ENCODE measurements at places on chromosomes 2 and 18.

- no peak for DNase-seq
Measured at GRCh38 chr18:78738076-78738690, 241.4 kb upstream of the SALL3 start.

GRCh38 chr2:38370664-38371063, 6.4 kb downstream of the ATL2 start:
- DNase-seq: no peak

- DNase-seq: no peak
Measured at GRCh38 chr2:196963043-196963442, 36.5 kb upstream of the PGAP1 start.

DNA sequence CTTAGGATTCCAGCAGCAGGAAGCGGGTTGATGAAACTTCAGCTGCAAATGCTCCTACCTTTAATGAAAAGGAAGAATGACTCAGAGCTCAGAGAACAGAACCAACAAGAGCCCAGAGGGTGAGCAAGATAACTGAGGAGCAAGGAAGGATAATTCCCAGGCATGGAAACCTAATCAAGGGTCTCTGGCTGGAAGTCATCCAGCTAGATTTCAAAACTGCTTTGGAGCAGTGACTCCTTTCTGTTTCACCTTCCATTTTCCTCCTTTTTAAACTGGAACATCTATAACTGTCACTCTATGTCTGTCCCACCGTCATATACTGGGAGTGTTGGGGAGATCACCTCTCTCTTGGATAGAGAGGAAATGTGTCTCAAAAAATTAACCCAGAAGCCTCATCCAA, 148.4 kb upstream of the RAB6C start:
- DNase-seq: no peak

GRCh38 chr18:8911408-8912340, 190.8 kb upstream of the NDUFV2 start:
- no peak for DNase-seq

DNA sequence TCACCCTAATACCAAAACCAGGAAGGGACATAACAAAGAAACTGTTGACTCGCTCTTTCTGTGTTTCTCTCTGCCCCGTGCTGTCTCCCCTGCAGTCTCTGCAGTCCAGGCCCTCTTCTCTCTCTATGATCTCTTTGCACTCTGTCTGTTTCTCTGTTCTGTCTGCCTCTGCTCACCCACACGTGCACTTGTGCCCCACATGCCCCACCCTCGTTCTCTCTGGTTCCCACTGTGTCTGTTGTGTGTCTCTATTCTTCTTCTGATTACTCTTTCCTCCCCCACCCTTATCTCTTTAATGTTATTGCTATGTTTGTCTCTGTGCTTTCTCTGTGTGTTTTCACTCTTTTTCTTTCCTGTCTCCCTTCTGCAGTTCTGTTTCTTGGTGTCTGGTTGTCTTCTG, 54.0 kb downstream of the NAT8 start:
- DNase-seq: no peak

- DNase-seq: no peak
Measured at GRCh38 chr2:129957891-129958290, 21.6 kb upstream of the RAB6C start.

GRCh38 chr2:46072101-46072820, 224.9 kb upstream of the EPAS1 start:
- DNase-seq: peak; percentile 29

DNA sequence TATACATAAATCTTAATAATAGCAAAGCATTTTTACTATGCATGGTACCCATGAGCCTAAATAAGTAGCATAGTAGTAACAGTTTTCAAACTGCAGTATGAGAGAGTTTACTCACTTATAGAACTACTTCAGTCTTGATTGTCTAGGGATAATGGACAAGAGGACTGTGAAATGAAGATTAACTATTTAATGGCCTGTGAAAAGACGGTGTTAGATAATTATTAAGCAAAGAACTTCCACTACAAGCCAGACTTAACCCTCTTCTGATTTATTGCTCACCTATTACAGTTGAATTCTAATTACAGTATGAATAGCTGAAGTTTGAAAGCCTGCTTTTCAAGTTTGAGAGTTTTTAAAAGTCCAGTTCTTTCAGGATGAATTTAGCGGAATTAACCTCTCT, 18.9 kb downstream of the PIK3C3 start:
- no peak for DNase-seq

DNA sequence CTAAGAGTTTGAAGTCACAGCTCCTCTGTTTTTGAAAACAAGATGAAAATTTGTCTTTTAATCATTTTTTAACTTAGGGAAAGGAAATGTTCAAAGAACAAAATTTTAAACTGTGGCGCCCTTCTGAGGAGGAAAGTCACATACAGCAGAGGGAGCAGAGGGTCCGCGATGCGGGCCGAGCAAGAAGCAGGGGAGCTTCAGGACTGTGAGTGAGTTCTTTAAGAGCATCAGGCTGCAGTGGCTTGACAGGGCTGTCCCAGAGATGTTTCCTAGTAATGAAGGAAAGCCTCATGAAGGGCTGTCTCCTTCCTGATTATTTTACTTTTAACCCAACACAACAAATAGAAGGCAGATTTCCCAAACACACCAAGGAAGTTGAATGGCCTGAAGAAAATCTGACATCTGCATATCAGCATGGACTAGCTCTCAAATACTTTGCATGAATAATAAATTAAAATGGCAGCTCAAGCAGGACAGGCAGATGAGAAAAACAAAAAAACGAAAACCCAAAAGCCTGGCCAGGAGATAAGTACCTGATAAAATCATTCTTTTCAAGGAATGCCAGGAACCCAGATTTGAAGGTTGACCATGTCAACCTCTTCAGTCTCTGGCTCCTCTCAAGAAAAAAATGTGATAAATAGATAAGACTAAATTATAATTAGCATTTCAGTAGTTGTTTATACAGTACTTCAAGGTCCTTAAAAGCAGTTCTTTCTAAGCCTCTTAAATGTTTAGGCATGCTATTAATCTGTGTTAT, 60.8 kb downstream of the SLC40A1 start:
- no peak for DNase-seq

- peak; percentile 81 for DNase-seq
Measured at GRCh38 chr18:55096263-55096951, 137.1 kb upstream of the CCDC68 start.

GRCh38 chr2:43307046-43307445, 80.6 kb upstream of the ZFP36L2 start:
- no peak for DNase-seq

DNA sequence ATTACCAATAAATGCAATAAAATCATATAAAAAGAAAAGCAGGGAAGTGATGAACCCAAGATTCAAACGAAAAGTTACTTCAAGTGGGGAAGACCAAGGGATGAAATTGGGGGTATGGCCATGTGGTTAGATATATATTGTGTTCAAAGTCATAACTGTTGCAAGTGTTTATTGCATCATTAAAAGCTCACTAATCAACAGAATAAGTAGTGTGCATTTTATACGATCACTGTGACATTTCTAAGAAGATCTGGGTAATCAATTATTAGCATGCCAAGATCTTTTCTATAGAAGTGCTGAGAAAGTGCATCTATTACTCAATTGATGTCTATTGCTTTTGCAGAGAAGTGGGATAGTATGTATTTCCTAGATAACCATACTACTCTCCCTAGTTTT, 52.9 kb downstream of the VSNL1 start:
- DNase-seq: no peak

DNA sequence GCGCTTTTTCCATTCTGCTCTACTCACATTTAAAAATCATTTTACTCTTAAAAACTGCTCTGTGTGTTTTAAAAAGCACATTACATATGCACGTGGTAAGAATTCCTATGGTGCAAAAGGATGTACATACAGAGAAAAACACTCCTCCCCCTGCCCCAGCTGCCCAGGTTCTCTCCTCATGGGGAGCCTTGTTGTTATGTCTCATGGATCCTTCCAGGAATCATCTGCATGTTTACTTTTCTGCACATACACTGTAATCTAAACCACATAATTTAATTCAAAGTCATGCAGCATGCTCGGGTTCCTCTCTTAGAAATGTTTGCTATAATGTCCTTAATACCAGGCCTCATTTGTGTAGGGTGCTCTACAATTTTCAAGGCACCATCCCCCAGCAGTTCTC, 243.3 kb downstream of the LOXHD1 start:
- no peak for DNase-seq

DNA sequence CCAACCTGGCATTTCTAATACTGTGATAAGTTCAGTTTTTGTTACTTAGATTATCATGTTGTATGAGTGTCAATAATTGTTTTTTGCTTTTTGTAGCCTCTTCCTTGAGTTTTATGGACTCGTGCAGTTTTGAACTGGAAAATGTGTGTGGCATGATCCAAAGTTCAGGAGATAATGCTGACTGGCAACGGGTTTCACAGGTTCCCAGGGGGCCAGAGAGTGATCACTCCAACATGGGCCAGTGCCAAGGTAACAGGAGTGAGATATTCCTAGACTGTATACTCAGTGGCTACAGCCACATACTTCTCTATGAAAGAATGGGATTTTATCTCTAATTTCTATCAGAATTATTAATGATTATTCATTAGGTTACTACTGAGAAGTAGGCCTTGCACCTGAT, 18.2 kb downstream of the MEP1B start:
- no peak for DNase-seq

GRCh38 chr2:235592430-235592829, 98.6 kb downstream of the AGAP1 start:
- DNase-seq: no peak

- no peak for DNase-seq
Measured at GRCh38 chr2:1796232-1796930, 52.1 kb upstream of the PXDN start.

All from HFFc6 (cell line).